ENCODE measurements at places on chromosomes 4 and X.

DNA sequence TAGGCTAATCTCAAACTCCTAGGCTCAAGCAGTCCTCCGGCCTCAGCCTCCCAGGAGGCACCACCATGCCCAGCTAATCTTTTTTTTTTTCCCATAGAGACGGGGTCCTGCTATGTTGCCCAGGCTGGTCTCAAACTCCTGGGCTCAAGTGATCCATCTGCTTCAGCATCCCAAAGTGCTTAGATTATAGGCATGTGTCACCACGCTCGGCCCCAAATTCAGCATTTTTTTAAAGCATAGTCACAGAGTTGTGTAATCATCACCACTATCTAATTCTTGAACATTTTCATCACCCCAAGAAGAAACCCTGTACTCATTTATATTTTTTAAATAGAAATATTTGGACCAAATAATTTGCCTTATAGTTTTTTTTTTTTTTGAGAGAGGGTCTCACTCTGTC lies 10.3 kb downstream of the CENPI start:
- DNase-seq, result no peak

- no peak for DNase-seq
These were observed 54.4 kb upstream of the ESX1 start for GRCh38 chrX:104309169-104309568.

GRCh38 chr4:498328-498904 lies 540 bp downstream of the ZNF721 start:
- no peak for DNase-seq

- DNase-seq, result no peak
These were observed 32.0 kb downstream of the CEP135 start for GRCh38 chr4:55980725-55981124.

- DNase-seq, result no peak
These were observed 116.3 kb downstream of the GRXCR1 start for GRCh38 chr4:43008793-43009192.

- DNase-seq, result no peak
These were observed 198.4 kb downstream of the PALLD start for GRCh38 chr4:168695288-168695687.

DNA sequence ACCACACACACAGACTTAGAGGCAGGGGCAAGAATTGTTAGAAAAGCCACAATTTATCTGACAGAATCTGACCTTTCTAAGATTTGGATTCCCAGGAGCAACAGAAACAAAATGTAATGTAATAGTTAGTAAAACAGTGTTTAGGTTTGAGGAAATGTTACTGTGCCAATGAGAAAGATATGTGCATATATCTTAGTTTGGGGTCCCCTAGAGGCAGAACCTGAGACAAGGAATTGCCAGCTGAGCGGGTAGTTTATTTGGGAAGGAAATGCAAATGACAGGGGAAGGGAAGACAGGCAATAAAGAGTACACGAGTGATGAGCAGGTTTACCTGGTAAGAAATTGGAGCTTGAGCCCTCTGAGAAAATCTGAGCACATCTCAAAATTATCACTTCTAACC lies 31.3 kb upstream of the DDX53 start:
- no peak for DNase-seq

DNA sequence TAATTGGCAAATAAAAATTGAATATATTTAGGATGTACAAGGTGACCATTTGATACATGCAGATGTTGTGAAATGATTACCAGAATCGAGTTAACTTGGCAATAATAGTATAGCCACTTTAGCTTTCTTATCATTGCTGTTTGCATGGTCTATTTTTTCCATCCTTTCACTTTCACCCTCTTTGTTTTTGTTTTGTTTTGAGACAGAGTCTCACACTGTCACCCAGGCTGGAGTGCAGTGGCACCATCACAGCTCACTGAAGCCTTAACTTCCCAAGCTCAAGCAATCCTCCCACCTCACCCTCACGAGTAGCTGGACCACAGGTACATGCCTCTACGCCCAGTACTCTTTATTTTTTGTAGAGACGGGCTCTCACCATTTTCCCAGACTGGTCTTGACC lies 218.6 kb upstream of the ADGRL3 start:
- no peak for DNase-seq

- DNase-seq, result no peak
These were observed 81.3 kb upstream of the LIMCH1 start for GRCh38 chr4:41456559-41457101.

- DNase-seq, result no peak
These were observed 96.0 kb upstream of the HELT start for GRCh38 chr4:184922301-184922700.

GRCh38 chr4:129446074-129446473 lies 350.1 kb downstream of the C4orf33 start:
- DNase-seq, result no peak

Data from stimulated activated CD4-positive, alpha-beta T cell treated with anti-CD3 and anti-CD28 coated beads, Interleukin-2, amount 100 ng/mL, for 4 hours (primary cell).